ENCODE measurements at places on chromosomes 13 and 19.

- no peak for DNase-seq
Measured at GRCh38 chr19:47049307-47049700, 880 bp upstream of the TMEM160 start.

- DNase-seq = peak; percentile 74
Measured at GRCh38 chr13:110138010-110138699, 168.8 kb downstream of the COL4A1 start.

GRCh38 chr19:3149089-3149488 lies 13.3 kb downstream of the GNA15 start:
- DNase-seq = no peak

- no peak for DNase-seq
Measured at GRCh38 chr13:99737481-99738245, 233.9 kb downstream of the ZIC5 start.

DNA sequence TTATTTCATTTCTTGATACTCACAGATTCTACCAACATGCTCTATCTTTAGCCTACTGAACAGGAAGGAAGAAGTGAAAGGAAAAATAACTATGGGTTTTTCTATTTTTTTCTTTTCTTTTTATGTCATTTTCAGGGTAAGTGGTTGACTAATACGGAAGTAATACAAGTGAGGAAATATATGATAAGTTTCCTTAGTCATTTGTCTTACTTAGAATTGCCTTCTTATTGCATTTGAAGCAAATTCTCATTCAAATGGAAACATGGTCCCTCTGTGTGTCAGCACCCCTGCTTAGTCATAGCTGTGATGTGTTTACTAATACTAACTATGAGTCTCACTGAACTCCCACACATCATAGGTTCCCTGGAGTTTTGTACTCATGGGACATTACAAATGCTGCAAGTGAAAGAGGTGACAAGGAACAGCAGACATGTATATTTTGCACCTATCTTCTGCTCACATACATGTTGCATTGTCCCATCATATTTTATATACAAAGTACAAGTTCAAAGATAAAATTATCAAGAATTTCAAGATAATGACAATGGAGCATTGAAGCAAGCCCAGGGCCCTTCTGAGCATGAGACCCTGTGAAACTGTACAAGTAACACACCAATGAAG lies 60.1 kb downstream of the DCT start:
- DNase-seq = no peak

DNA sequence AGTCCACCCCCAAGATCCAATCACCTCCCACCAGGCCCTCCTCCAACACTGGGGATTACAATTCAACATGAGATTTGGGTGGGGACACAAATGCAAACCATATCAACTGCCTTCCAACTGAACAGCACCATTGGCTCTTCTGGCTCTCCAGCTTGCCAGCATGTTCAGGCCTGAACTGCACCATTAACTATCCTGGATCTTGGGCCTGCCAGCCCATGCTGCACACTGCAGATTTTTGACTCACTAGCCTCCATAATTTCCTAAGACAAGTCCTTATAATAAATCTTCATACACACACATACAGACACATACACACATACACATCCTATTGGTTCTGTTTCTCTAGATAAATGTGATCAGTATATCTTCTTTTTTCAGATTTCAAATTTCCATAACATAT lies 737.1 kb upstream of the SPRY2 start:
- DNase-seq = no peak

GRCh38 chr13:28140433-28141125 lies 2.2 kb downstream of the PAN3 start:
- DNase-seq = no peak

DNA sequence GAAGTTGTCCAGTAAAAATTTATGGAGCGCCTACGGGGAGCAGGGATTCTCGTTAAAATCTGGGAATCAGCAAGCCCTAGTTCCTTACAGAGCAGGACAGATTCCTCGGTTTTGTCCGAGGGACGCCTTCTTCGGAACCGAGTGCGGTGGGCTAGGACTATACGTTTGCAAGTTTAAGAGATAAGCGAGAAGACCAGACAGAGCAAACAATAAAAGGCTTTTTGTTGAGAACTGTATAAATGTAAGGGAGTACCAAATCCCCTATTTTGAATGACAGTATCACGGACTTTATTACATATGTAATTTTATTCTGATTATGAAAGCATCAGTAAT lies 971 bp upstream of the ANKRD10 start:
- DNase-seq = no peak

DNA sequence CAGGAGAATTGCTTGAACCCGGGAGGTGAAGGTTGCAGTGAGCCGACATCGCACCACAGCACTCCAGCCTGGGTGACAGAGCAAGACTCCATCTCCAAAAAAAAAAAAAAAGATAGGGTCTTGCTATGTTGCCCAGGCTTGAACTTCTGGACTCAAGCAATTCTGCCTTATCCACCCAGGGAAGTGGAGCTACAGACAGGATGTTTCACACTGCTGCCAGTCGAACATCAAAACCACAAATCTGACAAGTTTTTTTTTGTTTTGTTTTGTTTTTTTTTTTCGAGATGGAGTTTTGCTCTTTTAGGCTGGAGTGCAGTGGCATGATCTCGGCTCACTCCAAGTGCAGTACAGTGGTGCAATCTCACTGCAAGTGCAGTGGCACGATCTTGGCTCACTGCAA lies 10.8 kb downstream of the XPO4 start:
- no peak for DNase-seq

GRCh38 chr19:50896591-50897190 lies 14.5 kb downstream of the KLK4 start:
- DNase-seq = no peak

DNA sequence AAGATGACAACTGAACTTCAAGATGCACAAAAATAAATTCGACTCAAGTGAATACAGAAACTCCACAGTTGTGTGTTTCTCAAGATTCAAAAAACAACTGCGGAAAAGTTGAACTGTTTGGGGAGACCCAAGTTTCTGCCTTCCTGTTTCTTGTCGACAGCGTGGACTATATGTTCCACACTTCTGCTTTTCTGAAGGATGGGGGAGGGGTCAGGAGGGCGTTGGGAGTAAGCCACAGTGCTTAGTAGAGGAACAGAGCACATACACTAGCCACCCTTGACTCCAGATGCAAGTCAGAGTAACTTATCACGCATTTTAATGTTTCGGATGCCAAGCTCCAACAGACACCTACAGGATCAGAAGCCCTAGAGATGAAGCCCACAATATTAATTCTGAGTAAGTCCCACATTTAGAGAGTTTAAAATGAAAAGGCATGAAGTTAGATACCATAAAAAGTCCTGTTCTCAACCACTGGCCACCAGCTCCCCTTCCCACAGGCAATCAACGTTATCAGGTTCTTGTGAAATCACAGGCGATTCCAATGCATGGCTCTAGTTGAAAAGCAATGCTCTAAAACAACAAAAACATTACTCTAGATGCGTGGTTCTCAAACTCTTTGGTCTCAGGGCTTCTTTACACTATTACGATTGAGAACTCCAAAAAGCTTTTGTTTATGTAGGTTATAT lies 4.2 kb downstream of the TUBGCP3 start:
- DNase-seq = no peak

- DNase-seq = no peak
Measured at GRCh38 chr13:72834601-72835000, 52.7 kb downstream of the PIBF1 start.

DNA sequence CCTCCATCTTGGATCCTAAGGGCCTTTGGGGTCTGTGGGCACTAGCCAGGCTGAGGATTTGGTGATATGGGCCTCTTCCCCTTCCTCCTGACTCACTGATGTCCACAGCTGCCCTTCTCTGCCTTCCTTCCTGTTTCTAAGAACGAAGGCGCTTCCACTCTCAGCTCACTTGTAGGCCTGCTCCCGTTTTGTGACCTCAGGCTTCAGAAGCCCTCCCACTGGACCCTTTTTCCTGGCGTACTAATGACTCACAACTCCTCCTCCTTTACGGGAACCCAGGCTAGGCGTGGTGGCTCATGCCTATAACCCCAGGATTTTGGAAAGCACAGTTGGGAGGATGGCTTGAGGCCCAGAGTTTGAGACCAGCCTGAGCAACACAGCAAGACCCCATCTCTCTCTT lies 55.6 kb downstream of the TMED1 start:
- DNase-seq = no peak

Measured in retina (tissue), 1 donor.